Activated T-helper 17 cell treated with anti-CD3 and anti-CD28 coated beads, Interleukin-2, amount 50 U/mL, for 72 hours (primary cell): ENCODE measurements at places on chromosomes 4 and X.

- no peak for ATAC-seq
These were observed 205.8 kb upstream of the BOD1L1 start for GRCh38 chr4:13833171-13833804.

DNA sequence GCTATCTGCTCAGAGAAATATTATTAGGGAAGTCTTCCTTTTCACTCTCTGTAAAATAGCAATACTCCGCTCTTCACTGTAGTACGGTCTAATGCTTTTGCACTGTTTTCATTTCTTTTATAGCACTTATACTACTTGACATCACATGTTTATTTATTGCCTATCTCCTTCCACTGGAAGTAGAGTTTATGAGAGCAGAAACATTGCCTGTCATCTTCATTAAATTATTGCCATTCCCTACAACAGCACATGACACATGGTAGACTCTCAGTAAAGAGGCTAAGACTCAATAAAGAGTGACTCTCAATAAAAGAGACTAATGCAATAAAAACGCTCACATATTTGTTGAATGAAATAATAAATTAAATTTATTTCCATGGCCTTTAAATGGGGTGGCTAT, 241.3 kb upstream of the MAGEC2 start:
- no peak for ATAC-seq

DNA sequence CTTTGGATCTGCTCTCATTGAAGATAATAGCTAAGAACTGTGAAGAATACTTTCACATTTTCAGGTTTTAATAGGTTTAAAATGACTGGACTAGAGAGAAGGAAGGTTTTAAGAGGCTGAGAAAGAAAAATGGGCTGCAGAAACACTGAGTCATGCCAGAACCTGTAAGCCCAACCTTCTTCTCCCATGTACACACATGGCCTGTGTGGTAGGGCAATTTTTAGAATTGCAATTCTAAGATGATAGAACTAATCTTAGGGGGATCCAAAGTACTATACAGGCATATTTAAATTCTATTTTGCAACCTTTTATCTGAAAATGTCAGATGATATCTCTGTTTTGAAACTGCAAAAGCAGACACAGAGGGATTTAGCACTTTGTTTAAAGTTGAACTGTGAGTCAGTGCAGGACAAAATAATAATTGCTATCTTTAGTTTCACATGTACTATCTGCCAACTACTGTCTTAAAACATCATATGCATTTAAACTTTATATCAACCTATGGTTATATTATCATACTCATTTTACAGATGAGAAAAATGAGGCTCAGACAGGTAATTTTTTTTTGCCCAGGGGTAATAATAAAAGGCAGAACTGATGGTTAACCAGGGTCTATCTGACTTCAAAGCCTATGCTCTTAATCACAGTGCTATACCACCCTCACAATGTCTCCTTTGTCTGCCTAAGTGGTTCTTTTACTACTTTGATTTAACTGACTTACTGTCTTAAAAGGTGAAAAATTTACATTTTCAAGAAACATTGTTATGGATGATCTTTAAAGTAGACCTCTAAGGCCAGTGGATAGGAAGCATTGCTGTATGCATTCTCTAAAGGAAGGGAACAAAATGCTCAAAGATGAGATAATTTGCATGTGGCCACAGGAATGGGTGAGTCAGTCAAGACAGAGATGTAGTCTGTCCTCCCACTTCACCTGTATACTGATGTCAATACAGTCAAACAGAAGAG, 4.3 kb downstream of the TMPRSS11E start:
- ATAC-seq, result peak; percentile 94

- no peak for ATAC-seq
These were observed 54.4 kb upstream of the ESX1 start for GRCh38 chrX:104309169-104309568.

DNA sequence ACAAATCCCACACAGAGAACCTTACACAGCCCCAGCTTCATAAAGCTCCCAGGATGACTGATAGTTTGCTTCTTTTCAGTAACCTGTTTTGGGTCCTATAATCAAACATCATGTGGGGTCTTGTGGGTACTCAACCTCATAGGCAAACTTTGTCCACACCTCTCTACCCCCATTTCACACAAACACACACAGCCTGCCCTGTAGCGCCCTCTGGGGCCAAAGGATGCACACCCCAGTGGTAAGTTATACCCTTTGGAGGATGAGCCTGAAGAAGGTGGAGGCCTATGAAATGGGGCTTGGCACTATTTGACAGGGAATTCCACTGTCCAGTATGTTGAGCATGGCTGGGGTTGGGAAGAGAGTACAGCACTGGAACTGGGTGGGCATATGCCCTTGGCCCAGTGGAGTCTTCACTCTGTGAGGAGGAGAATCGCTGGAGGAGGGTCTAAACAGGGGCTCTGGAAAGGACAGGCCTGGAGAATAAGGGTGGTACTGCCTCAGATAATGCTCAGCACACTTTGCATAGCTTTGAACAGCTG, 30.5 kb upstream of the COL25A1 start:
- no peak for ATAC-seq

GRCh38 chr4:5712517-5712916, 1.5 kb downstream of the EVC start:
- peak; percentile 80 for ATAC-seq

DNA sequence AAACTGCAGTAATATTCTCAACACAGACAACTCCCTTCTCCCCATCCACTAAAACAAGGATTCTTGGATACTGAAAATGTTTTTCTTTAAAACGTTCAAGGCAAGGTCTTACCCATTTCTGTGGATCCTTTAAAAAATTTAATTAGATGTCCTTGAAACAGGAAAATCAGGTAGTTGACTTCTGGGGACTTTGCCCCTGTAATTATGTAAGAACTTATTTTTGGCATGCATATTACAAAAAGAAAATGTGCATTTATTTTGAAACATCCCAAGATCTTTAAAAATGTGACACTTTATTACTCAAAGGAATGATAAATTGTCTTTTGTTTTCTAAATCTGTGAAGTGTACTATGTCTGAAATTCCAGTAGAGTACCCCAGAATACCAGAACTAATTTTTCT, 25.8 kb downstream of the GUCY1B1 start:
- ATAC-seq, result no peak
